ENCODE measurements at places on chromosomes 12 and 14. TPM values are rescaled to one million over a fixed set of nuclear protein-coding genes. Genes with fewer than 3 reads are reported as not detected.

The SLC17A8 gene
- not detected for polyA plus RNA-seq

The IQSEC3 gene
- 2.0 TPM for polyA plus RNA-seq

The GUCY2C gene
- polyA plus RNA-seq: not detected

The OR10G2 gene
- not detected for polyA plus RNA-seq

The ANKRD33 gene
- polyA plus RNA-seq: not detected

The KRT78 gene
- polyA plus RNA-seq: 0.14 TPM

The YARS2 gene
- 20.6 TPM for polyA plus RNA-seq

The IL22 gene
- polyA plus RNA-seq: not detected

The ADAMTS20 gene
- not detected for polyA plus RNA-seq

The ASPG gene
- polyA plus RNA-seq: 3.2 TPM

The SMCO2 gene
- polyA plus RNA-seq: not detected

The NAV3 gene
- 1.1 TPM for polyA plus RNA-seq

The KRT85 gene
- polyA plus RNA-seq: not detected

The CHD8 gene
- polyA plus RNA-seq: 21.2 TPM

The PLEKHH1 gene
- 3.4 TPM for polyA plus RNA-seq

The OR10P1 gene
- not detected for polyA plus RNA-seq
